AG10803 (cell line): ENCODE measurements at places on chromosomes 4 and X.

GRCh38 chr4:161573836-161574235 lies 590.0 kb downstream of the FSTL5 start:
- DNase-seq: no peak

DNA sequence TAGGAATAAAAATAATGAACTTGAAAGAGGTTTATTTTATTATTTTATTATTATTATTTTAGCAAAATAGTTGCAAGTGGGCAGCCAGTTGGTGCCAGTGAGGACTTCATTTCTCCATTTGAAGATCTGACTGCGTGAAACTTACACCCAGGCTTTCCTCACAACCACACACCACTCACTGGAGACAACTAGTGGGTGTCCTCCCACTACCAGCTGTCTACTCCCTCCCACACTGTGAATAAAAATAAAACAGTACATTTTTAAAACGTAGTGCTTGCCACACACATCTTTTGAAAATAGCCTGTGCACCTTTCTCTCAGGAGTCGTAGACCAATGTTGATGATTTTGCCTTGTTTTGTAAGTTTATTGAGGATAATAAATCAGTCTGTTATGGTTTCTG lies 7.4 kb downstream of the FGF13 start:
- DNase-seq: no peak

GRCh38 chrX:7218321-7219152 lies 70.6 kb upstream of the PUDP start:
- DNase-seq: no peak

GRCh38 chr4:88731381-88731780 lies 33.8 kb upstream of the NAP1L5 start:
- peak; percentile 44 for DNase-seq

DNA sequence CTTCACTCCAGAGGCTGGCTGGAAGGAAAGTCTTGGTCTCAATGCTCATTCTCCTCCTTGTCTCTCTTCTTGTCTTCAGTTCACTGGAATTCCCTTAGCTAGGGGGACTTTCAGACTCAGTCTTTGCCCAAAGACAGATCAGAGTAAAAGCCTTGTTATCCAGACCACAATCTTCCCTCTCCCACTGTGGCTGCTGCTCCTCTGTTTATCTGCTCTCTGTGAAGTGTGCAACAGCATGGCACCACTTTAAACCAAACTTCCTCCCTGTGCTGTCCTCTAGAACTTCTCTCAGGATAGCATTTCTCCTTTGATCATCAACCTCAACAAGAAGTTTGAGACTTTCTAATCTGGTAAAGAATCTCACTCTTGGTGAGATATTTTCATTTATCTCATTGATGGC lies 530.1 kb upstream of the SLIT2 start:
- no peak for DNase-seq

DNA sequence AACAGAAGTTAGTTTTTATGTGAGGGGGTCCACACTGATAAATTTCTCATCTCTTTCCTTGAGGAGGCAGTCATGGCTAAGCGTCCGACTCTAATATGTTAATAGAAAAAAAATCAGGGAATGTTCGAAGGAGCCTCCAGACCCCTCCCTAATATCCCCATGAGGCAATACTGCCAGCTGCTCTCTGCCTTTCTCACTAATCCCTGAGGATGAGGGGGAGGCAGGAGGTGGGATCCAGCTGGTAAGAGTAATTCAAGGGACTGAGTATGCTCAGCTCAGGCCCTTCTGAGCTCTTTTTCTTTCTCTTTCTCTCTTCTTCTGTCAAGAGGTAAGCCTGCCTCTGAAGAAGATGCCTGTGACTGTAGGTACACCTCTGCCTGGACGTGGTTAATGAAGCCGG lies 51.7 kb downstream of the PIR start:
- DNase-seq: no peak

- no peak for DNase-seq
Observed at GRCh38 chr4:7004331-7004730, 38.8 kb upstream of the TADA2B start.

DNA sequence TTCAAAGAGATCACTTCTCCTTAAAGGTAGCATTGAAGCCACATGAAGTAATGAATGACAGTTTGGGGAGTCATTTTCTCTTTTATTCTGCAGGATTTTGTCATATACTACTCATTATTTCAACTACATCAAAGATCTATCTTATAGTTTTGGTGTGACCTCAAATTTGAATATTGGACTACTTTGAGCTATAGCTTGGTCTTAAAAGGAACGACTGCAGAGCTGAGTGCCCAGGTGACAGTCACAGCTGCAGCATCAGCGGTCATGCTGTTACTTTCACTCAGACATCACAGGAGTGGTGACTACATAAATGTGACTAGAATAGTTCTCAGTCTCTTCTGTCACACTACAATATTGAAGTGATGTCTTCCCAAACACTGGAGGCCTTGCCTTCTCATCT lies 10.7 kb upstream of the SPCS3 start:
- no peak for DNase-seq

DNA sequence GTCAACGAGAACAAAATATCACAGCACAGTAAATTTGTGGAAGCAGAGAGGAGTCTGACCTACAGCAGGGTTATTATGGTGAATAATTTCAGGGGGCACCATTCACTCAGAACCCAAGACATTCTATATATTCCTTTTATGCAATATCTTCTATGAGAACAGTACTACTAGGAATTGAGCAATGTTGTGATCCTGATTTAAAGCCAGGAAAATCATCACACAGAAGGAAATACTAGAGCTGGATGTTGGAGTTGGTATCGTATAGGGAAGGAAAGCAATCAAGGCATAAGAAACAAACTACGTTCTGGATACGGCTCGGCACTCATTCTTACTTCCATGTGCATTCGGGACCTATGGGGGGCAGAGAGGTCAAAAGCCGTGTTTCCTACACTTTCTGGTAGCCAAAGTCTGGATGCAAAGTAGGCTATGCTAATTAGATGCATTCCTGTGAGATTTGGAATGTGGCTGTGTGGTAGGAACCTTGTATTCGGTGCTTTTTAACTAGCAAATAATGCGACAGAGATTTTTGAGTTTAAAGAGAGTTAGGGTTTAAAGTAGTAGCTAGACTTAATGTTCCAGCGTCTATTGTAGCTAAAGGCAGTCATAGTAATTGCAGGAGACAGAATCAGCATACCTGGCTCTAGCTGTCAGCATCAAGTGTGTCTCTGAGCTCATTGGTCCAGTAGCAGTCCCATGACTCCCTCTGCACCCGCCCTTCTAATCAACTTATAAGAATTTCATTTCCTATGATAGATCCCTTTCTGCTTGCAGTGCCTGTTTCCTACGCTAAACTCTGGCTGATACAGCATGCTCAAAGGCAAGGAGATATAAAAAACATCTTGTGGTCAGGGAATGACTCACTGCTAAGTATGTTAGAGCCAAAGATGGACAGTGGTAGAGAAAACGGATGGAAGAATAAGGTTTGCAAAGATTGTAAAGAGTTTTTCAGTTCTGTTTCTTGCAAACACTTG lies 43.3 kb upstream of the PDGFC start:
- peak; percentile 85 for DNase-seq

GRCh38 chr4:79087071-79087470 lies 147.8 kb upstream of the PAQR3 start:
- no peak for DNase-seq

GRCh38 chrX:70166601-70167590 lies 10.4 kb upstream of the DGAT2L6 start:
- peak; percentile 31 for DNase-seq

DNA sequence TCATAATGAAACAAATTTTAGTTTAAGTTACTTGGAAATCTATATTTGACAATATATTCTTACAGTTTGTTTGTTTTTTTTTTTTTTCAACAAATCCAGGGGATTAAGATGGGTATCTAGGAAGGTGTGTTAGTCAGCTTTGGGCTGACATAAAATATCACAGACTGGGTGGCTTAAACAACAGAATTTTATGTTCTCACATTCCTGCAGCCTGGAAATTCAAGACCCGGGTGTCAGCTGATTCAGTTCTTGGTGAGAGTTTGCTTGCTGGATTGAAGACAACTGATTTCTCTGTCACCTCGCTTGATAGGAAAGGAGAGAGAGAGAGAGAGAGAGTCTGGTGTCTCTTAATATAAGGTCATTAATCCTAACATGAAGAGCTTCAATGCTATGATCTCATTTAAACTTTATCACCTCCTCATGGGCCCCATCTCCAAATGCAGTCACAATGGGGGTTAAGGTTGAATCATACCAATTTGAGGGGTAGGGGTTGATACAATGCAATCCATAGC lies 465.2 kb downstream of the CENPC start:
- DNase-seq: no peak

DNA sequence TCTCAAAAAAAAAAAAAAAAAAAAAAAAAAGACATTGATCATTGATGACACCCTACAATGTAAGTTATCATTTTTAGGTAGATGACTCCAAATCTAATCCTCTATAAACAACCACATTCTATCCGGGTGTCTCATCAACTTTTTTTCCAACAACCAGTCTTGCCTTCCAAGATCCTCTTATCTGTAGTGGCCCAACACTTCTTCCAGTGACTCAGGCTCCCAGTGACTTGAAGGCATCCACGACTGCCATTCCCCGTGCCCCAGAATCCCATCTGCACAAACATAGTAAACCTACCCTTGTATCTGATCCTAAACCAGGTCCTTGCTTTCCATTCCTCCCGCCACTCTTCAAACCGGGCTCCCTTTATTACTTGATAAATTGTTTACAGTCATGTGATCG lies 15.6 kb upstream of the TSPAN5 start:
- DNase-seq: no peak

DNA sequence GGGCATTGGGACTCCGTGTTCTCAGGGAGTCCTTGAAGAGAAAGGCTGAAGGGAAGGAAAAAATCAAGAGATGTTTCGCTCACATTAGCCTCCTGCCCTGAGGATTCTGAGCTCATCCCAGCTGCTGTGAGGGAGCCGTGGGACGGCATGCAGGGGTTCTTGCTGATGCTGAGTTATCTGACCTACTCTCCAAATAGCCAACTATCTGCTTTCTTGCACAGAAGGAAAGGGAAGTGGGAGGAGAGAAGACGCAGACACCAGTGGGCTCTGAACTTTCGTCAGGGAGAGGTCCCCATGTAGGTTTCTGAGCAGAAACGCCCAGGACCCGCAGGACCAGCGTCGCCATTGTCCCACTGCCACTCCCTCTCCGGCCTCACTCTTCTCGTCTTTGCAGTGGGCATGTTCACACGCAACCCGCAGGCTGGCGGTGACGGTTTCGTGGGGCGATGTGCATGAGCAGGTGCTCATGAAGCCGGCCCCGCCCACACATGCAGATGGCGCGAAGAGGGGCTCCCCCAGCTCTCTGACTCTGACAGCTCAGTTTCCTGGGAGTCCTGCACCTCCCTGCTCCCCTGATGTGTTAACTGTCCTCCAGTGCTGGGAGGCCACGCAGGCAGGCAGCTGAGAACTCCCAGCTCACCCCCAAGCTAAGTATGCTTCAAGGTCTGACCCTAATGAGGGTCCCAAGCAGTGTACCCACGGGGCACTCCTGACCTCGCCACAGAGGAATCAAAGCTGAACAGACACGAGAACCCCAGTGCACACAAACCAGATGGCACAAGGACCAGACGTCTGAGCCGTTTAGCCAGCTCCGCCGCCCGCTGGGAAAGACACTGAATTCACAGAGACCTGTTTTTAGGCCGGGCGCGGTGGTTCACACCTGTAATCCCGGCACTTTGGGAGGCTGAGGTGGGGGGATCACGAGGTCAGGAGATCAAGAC lies 13.6 kb upstream of the ABLIM2 start:
- DNase-seq: no peak

DNA sequence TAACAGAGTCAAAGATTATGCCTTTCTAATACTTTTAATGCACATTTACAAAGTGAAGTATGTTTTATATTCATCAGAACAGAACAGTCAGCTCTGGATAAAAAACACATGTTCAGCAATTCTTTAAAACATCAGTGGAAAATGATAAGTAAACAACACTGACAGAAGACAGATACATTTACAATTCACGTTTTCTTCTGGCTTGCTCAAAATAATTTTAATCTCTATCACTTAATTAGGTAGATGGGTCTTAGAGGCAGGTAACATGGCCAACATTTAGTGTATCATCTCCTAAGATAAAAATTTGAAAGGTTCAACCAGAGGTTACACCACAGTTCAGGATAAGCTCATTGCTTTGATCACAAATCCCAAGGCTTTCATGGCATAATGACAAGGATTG lies 156.8 kb upstream of the MAB21L2 start:
- no peak for DNase-seq

DNA sequence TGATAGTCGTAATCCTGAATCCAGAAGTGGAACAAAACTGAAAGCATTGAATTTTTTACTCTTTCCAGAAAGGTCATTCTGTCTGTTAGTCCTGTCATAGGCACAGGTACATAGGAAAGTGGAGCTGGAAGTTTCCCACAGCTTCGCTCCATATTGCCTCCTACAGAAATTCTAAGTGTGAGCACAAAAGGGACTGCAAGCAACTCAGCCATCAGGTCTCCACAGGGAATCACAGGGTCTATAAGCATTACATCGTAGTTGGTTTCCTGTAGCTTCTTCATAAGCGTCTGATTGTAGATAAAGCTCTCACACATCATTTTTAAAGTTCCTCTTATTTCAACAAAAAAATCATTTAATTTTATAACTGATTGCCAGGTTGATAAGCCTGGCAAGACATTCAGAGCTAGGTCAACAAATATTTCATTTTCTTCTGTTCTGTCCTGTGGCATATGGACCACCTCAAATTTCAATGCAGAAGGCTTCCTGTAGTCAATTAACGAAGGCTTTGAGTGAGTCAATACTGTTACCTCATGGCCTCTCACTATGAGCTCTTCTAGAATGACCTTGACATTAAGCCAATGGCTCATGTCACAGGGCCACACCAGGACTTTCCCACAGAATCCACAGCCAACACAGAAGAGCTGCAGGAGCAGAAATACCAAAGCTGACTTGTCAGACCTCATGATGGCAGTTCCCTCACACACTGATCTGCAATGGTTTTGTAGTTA lies at the start of gene UGT2A3:
Gene UGT2A3 (minus strand): TSS at position 727 of the 728 bp plus-strand sequence. CDS start 44 bp downstream, at position 683.
- no peak for DNase-seq

GRCh38 chr4:24668956-24669355 lies 84.6 kb upstream of the DHX15 start:
- DNase-seq: no peak

- DNase-seq: no peak
Observed at GRCh38 chrX:17098516-17099247, 152.2 kb downstream of the REPS2 start.

DNA sequence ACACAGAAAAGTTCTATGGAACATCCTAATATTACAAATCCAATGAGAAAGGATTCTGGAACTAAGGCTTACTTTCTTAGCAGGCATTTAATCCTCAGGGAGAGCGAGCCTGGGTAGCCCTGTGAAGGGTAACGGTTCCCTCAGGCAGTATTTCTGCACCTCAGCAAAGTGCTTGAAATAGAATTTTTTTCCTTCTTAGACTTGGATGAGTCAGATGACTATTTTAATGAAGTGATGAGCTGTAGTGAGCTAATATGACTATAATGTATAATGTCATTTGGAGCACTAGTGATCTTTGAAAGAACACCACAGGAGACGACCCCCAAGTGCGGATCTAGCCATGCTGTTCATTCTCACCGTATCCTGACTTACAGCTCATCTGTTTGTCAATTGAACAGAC lies 493.0 kb upstream of the FAM241A start:
- no peak for DNase-seq

- no peak for DNase-seq
Observed at GRCh38 chrX:19086102-19086772, 36.0 kb downstream of the ADGRG2 start.
